GM12865 (cell line): ENCODE measurements at places on chromosomes 4 and X.

- DNase-seq, result no peak
Measured at GRCh38 chr4:2357821-2358745, 60.4 kb downstream of the ZFYVE28 start.

GRCh38 chrX:66046612-66047235 lies 6.8 kb upstream of the VSIG4 start:
- peak; percentile 81 for DNase-seq

DNA sequence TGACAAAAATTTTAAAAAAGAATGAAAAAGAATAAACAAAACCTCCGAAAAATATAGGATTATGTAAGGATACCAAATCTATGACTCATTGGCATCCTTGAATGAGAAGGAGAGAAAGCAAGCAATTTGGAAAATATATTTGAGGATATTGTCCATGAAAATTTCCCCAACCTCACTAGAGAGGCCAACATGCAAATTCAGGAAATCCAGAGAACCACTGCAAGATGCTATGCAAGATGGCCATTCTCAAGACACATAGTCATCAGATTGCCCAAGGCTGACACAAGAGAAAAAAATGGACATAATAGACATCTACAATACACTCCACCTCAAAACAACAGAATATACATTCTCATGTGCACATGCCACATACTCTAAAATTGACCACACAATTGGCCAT lies 135.9 kb upstream of the SPANXB1 start:
- no peak for DNase-seq

- peak; percentile 9 for DNase-seq
Measured at GRCh38 chrX:44244008-44244407, 99.5 kb downstream of the EFHC2 start.

- no peak for DNase-seq
Measured at GRCh38 chrX:16843208-16843909, 26.8 kb downstream of the RBBP7 start.

- DNase-seq, result no peak
Measured at GRCh38 chr4:1968686-1969295, 40.0 kb downstream of the NELFA start.
